Smooth muscle cell of trachea (primary cell): ENCODE measurements at places on chromosomes 7 and 10. TPM values are rescaled to one million over a fixed set of nuclear protein-coding genes. Genes with fewer than 3 reads are reported as not detected.

The ADD3 gene
- total RNA-seq = 259 and 350 TPM in 2 replicates

The GCK gene
- 1.5 and 2.2 TPM in 2 replicates for total RNA-seq

The OR13A1 gene
- total RNA-seq = not detected in 2 replicates

The AKR1C4 gene
- total RNA-seq = not detected in 2 replicates

The GPR85 gene
- total RNA-seq = 1.5 and 1.9 TPM in 2 replicates

The CREB3L2 gene
- 22.7 and 30.0 TPM in 2 replicates for total RNA-seq

The HTRA1 gene
- total RNA-seq = 159 and 177 TPM in 2 replicates

The CALY gene
- 0.33 TPM in 1 of 2 replicates, not detected in the other for total RNA-seq

The HTR5A gene
- total RNA-seq = not detected in 2 replicates
